ENCODE measurements at places on chromosomes 5 and 9.

- peak; percentile 71 for DNase-seq
Measured at GRCh38 chr5:103224118-103224893, 34.3 kb upstream of the MACIR start.

- DNase-seq = no peak
Measured at GRCh38 chr9:36258996-36259533, 817 bp upstream of the GNE start.

- no peak for DNase-seq
Measured at GRCh38 chr5:168976311-168976970, 324.5 kb downstream of the SLIT3 start.

- DNase-seq = no peak
Measured at GRCh38 chr9:111052791-111053190, 14.5 kb upstream of the LPAR1 start.

DNA sequence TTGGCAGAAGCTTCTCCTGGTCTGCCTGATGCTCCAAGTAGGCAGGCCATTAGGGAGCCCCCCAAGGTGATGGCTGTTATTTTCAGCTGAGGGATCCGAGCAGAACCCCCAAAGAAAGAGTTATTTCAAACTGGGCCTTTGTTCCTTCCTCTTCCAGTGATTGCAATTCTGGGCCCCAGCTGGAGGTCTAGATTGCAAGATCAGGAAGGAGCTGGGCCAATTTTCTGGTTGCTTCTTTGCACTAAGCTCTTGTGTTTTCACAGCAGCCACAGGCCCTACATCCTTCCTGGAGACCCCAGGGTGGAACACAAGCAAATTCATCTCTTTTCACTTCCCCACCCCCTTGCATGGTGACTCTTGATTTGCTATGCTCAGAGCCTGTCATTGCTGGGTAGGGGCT is 215.0 kb downstream of the SEMA6A start:
- no peak for DNase-seq

GRCh38 chr5:140178086-140178410 is 3.1 kb downstream of the CYSTM1 start:
- DNase-seq = no peak

DNA sequence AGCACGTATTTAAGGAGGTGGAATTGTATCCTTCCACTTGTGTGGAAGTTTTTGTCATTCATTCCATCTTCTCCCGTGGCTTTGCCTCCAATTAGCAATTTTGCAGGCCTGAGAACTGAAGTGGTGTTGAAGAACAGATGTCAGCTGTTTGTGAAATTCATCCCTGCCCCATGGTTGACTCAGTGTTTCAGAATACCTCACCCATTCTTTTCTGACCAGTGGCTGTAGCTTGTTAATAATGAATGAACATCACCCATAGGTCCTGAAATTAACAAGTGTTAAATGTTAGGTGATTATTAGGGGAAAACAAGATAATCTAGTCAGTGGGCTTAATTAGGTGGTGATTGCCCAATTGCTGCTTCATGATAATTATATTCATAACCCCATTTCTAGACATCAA is 11.7 kb downstream of the ZNF462 start:
- no peak for DNase-seq

- DNase-seq = peak; percentile 22
Measured at GRCh38 chr9:928363-929042, 48.0 kb upstream of the DMRT3 start.

DNA sequence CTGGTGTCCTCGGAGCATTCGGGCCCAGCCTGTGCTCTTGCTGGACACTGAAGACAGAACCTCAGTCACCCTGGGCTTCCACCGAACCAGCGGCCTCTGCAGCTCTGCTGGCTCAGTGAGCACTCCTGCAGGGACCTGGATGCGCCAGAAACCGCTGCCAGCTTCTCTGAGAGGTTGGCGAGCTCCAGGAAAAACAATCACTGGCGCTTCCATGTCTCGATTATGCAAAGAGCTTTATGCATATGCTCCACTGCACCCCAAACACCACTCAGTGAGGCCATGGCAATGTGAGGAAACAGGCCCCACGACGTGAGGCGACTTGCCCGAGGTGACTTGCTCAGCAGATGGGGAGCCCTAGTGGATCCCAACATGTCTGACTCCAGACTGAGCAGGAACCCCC is 11.0 kb downstream of the PRDM12 start:
- DNase-seq = no peak

DNA sequence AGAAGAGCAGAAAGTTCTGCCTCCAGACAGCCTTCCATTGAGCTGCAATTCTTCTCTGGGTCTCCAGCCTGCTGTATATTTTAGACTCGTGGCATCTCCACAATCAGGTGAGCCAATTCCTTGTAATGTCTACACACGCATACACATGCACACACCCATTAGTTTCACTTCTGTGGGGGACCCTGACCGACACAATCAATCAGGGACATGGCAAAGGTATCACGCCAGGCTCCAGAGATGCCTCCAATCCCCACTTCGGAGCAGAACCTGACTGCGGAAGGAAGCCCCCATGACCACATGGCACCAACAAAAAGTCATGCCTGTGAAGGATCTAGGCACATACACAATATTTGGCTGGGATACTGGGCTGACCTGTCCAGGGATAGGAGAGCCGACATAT is 21.4 kb downstream of the SEMA4D start:
- DNase-seq = no peak

GRCh38 chr9:133558191-133559126 is 24.0 kb downstream of the ADAMTSL2 start:
- DNase-seq = peak; percentile 11

DNA sequence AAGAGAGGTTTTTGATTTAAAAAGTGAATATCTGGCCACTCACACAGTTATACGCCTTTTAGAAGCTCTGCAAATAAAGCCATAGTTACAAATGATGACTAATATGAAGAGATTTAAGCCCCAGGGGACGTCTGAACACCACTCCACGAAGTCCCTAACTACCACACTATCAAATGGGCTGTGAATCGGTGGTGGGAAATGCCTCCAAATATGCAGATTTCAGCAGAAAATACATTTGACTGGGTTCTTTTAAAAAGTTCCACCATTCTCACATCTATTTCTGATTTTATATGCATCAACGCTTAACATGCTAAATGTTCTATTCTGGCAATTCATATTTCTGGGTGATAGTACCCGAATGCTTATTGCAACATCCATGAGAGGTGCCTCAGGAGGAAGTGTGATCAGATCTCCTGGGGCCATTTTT is 22.5 kb downstream of the TICAM2 start:
- DNase-seq = no peak

- DNase-seq = no peak
Measured at GRCh38 chr5:19988457-19988856, 457 bp upstream of the CDH18 start.

DNA sequence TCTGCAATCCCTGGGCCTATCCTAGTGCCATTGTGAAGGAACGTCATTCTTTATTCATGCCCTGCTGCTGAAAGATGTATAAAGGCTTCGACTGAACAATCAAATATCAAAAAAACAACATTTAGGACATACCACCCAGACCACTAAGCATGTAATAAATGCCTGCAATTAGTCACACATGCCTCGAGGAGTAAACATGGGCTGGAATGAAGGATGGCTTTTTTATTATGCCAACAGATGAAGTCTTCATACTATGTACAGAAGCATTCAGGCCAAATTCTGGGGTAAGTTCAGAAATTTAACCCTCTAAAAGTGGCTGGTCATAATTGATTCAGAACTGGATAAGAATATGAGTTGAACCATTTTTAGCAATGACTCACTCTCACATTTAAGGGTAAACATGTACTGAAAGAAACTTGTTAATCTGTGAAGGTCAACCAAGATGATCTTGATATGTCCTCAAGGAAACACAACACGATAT is 38.1 kb downstream of the FAM240B start:
- DNase-seq = no peak

- no peak for DNase-seq
Measured at GRCh38 chr5:177992466-177992865, 3.6 kb downstream of the PROP1 start.

- DNase-seq = peak; percentile 90
Measured at GRCh38 chr9:128902351-128903078, 18.3 kb upstream of the PHYHD1 start.

DNA sequence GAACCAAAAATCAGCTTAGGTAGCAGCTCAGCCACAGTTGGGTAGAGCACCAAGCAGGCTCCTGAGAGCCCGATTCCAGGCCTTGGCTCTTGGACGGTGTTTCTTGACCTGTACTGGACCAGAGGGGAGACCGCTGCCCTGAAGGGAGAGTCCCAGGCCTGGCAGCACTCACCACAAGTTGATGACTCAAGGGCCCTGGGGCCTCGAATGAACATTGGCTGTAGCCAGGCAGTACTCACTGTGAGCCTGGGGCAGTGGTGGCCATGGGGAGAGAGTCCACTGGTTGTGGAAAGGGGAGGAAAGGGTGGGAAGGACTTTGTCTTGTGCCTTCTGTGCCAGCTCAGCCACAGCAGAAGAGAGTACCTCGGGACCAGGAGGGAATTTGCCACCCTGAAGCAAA is 166.1 kb downstream of the EDIL3 start:
- DNase-seq = no peak

DNA sequence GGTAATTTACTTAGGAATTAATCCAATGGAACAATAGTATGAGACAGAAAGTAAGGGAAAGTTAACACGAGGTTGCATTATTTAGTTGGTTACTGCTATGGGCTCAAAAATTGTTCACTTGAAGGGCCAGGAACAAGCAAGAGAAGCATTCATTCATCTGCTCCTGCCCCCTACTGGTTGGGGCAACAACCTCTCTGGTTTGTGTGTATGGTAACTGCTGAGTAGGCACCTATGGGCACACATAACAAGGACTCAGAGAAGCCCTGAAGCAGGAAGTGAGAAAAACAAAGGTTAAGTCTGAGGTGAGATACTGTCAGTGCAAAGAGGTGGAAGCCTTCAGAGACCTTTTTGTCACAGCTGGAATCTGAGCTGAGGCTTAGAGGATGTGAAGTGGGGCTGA is 34.4 kb upstream of the RANBP6 start:
- DNase-seq = peak; percentile 68

DNA sequence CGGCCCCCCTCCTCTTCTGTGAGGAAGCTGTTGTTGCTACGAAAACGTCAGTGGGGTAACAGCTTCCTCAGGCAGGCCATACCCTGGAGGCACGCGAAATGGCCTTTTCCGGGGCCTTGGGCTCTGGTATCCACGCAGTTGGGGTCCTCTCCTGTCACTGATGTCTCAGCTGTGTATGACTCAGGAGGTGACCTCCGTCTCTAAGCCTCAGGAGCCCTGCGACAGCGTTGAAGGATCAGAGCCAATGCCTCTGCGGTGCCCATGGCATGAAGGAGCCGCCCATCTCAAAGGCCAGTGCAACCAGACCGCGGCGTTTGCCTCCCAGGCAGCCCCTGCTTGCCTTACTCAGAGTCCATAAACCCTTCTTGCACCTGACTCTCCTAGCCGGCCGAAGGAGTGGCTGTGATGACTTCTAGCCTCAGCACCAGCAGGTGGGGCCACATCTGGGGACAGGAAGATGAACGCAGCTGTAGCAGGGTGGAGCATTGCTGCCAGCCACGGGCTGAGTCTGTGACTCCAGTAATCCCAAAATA is 1.0 kb upstream of the MXD3 start:
- DNase-seq = peak; percentile 70

GRCh38 chr5:54915466-54916027 is 69.8 kb downstream of the ESM1 start:
- DNase-seq = no peak

- no peak for DNase-seq
Measured at GRCh38 chr5:9540791-9541190, 5.1 kb downstream of the SEMA5A start.

- DNase-seq = no peak
Measured at GRCh38 chr5:981456-981855, 27.1 kb upstream of the NKD2 start.

- DNase-seq = no peak
Measured at GRCh38 chr9:33331377-33331891, 41.1 kb downstream of the NFX1 start.

DNA sequence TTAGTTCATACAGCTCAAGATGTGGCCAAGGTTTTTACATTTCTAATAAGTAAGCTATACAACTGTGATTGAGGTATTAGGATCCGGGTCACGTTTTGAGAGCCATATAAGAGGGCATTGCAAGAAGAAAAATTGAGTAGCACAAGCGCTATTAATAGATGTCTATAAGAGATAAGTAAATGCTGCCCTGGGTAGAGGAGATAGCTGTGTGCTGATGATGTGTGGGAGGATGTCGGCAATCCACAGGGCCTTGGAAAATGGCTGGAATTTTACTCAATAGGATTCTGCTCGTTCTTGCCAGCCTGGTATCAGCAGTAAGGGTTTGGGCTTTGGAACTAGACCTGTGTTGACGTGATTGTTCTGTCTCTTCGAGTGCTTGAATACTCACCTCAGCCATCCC is 41.6 kb downstream of the CSF1R start:
- no peak for DNase-seq

GRCh38 chr5:39517800-39518199 is 93.0 kb upstream of the DAB2 start:
- no peak for DNase-seq

DNA sequence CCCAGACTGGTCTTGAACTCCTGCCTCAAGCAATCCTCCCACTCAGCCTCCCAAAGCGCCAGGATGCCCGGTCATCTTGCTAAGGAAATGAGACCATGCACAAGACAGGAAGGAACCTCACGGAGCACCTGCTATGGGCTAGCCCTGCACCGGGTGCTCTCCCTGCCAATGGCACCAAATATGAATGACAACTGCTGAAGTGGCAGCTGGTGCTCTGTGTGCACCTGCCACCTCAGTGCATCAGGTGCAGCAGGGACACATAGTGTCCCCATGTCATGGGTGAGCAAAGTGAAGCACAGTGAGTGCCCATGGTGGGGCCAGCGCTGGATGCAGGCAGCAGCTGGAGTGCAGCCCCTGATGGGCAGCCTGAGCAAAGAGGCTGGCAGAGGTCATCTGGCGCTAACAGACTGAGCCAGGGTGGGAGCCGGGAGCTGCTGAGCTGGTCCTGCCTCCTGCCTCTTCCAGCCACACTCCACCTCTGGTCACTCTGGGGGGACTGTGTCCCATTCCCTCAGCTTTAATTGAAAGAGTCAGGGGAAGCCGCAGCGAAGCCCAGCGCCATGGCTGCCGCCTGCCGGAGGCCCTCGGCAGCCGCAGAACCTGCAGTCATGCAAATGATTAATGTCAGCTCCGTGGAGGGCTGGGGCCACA is 46.4 kb downstream of the BARX1 start:
- no peak for DNase-seq

DNA sequence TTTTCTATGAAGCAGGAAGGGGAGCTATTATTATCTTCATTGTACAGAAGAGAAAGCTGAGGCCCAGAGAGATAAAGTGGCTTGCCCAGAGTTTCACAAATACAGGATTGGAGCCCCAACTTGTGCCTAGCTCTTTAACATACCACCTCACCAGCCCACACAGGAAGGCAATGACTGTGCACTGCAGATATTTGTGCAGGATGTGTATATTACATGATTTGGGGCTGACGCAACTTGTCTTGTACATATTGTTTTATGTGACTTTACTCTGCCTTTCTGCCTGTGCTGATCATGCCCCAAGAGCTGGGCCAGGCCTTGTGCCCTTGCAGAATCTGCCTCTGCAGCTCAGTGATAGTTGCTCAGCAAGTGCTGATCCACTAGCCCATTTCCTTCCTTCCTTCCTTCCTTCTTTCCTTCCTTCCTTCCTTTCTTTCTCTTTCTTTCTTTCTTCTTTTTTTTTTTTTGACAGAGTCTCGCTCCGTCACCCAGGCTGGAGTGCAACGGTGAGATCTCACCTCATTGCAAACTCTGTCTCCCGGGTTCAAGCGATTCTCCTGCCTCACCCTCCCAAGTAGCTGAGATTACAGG is 106.6 kb upstream of the TBCA start:
- DNase-seq = peak; percentile 51

- DNase-seq = no peak
Measured at GRCh38 chr9:22992780-22993179, 546.2 kb downstream of the DMRTA1 start.

- DNase-seq = no peak
Measured at GRCh38 chr9:111356481-111357244, 26.6 kb upstream of the OR2K2 start.

- DNase-seq = peak; percentile 36
Measured at GRCh38 chr5:165630261-165630778, 2124.9 kb downstream of the MAT2B start.

Data from activated CD4-positive, alpha-beta T cell treated with anti-CD3 and anti-CD28 coated beads, Interleukin-2, Interleukin-4, amounts not matched to agents 100 ng/mL and 50 ng/mL, durations not matched to agents 16 hours and 8 hours (primary cell).